AG20443 (cell line): ENCODE measurements at places on chromosomes 6 and 20.

DNA sequence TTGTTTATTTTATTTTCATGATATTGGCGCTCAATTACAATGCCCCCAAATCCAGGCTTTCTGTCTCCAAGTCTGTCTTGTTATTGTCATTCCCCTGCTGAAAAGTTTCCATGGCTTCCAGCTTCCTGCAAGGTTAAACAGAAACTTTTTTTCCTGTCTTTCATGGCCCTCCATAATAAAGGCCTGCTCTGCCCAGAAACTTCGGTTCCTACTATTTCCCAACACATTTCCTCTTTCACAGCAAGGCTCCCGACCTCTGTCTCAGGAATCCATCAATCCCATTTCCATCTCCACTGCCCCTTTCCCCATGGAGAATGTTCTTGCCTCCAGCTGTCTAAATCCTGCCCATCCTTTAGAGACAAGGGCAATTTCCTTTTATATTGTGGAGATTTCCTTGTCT is 365.2 kb upstream of the JARID2 start:
- no peak for DNase-seq

- DNase-seq: no peak
Measured at GRCh38 chr6:110595112-110595511, 118.7 kb upstream of the SLC22A16 start.

GRCh38 chr6:165511807-165512206 is 151.2 kb downstream of the PDE10A start:
- no peak for DNase-seq

DNA sequence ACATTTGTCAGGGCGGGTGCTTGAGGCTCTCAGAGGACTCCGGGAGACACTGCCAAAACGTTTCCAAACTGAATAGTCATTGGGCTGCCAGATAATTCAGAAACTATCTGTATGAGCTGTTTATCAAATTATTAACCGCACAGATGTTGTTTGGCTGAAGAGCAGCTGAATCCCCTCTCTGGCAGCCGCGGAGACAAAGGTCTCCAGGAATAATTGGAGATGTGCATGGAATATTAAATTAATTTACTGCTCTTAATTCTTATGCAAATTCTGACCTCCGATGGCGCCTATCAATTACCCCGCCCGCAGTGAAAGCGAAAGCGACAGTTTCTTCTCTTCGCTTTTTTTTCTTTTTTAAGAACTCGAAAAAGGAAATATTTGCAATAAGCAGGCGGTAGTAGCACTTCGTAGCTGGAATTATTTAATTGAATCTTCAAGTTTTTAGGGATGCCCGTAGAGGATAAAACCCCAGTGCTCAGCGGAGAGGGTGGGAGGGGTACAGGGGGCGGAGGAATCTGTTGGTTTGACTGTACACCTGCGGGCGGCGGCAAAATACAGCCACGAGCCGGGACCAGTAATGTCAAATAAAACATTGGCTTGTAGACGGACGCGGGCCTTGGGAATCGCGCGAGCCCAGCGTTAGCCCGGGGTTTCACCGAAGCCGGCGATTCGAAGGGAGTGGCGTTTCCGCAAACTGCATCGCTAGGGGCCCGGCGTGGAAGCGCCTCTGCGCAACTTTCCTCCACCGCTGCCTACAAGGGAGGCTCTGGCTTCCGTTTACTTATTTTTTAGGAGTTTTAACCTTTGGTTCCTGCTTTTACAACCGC is 6.2 kb downstream of the LINC00237 start:
- DNase-seq: peak; percentile 58

DNA sequence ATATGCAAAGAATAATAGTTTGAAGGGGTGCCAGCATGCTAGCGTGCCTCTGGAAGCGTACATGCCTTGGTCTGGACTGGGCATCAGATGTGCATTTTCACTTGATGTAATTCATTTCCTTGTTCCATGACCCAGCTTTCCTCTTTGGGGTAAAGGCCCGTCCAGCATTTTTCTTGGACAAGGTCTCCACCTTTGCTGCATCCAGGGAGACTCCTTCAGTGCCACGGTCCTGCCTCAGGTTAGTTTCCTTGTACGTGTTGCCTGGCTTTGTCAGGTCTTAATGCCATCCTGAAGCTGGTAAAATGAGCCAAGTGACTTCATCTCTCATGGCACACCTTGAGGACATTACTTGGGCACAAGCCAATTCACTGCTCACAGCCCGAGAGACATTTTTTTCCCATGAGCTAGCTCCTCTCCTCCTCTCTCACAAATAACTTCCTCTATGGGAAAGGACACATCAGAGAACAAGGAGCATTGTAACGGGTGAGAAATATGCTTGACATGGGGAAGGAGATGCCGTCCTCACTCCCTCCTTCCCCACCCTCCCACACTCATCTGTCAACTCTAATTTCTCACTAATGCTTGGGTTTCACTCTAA is 23.9 kb downstream of the EDN1 start:
- DNase-seq: peak; percentile 46

GRCh38 chr6:52317841-52318581 is 33.5 kb upstream of the MCM3 start:
- DNase-seq: peak; percentile 75

DNA sequence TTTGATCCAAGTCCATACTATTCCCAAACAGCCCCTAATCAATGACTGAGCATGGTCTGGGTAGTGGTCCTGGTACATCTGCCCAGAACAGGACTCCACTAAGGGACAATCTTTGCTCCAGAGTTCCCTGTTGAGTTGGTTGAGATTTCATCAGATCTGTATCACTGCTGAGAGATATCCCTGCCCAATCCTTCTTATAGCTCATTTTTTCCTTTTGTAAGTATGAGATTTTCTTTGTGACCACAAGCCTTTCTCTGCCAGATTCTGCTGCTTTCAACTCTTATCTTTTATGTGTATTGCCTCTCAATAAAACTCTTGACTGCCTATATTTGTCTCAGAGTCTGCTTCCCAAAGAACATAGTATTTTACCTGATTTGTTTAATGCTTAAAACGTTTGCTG is 46.2 kb upstream of the LAMA2 start:
- DNase-seq: no peak

DNA sequence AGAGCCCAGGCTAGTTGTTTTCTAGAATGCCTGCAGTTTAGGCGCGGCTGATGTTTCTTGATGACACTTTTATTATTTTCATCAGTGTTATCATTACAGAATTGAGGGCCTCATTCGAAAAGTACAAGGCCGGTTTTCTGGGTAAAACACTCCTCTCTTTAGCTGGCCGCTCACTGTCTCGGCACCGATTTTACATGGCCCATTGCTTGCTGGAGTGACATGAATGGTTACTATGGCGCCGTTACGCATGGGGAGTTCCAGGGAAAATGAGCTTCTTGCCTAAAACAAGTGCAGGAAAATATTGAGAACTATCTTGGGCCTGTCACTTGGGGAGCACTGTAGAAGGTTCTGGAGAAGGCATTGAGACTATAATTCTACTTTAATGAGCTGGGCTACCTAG is 317.8 kb downstream of the CDH4 start:
- no peak for DNase-seq

DNA sequence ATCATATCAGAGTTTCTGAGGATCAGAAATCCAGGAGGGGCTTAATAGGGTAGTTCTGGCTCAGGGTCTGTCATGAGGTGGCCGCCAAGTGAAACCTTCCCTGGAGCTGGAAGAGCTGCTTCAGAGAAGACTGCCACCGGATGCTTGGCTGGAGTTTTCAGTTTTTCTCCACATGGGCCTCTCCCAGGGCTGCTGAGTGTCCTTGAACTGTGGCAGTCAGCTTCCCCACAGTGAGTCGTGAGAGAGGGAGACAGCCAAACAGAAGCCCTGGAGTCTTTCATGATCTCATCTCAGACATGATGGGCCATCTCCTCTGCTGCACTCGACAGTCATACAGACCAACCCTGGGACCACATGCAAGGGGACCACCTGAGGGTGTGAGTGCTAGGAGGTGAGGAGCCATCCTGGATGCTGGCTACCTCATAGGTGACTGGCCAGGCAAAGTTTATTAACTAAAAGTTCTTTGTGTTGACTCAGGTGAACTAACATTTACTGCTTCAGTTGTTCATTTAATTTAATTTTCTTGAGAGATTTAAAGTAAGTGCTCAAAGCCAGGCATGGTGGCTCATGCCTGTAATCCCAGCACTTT is 71.5 kb downstream of the SHLD1 start:
- DNase-seq: no peak

- DNase-seq: no peak
Measured at GRCh38 chr20:8518878-8519277, 386.8 kb downstream of the PLCB1 start.

DNA sequence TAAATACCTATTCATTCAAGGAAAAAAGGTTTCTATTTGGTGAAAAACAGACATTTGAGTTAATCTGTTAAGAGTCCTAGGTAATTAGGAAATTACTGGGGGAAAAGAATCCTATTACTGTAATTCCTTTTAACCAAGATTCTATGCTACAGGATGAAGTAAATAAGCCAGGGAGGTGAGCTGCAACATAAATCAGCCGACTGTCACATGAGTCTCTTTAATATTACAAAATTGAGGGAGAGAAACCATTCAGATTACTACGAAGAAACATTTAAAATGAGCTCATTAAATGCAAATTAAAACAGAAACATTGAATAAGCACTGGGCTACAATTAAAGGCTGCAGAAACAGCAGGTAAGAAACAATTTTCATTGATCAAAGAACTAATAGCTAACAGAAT is 5.3 kb downstream of the PRKN start:
- no peak for DNase-seq

GRCh38 chr20:35009665-35010328 is 54.1 kb downstream of the MYH7B start:
- DNase-seq: no peak

- DNase-seq: peak; percentile 56
Measured at GRCh38 chr6:130760006-130760405, 67.2 kb upstream of the SMLR1 start.

GRCh38 chr20:54199721-54200176 is 8.1 kb upstream of the PFDN4 start:
- peak; percentile 77 for DNase-seq

- DNase-seq: no peak
Measured at GRCh38 chr6:42427871-42428270, 23.9 kb downstream of the TRERF1 start.

DNA sequence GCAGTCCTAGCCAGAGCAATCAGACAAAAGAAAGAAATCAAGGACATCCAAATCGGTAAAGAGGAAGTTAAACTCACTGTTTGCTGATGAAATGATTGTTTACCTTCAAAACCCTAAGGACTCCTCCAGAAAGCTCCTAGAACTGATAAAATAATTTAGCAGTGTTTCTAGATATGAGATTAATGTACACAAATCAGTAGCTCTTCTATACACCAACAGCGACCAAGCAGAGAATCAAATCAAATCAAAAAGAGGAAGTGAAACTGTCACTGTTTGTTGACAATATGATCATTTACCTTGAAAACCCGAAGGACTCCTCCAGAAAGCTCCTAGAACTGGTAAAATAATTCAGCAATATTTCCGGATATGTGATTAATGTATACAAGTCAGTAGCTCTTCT is 21.7 kb downstream of the SERPINB9 start:
- DNase-seq: no peak

GRCh38 chr6:105593805-105594671 is 191.2 kb upstream of the PREP start:
- DNase-seq: no peak

DNA sequence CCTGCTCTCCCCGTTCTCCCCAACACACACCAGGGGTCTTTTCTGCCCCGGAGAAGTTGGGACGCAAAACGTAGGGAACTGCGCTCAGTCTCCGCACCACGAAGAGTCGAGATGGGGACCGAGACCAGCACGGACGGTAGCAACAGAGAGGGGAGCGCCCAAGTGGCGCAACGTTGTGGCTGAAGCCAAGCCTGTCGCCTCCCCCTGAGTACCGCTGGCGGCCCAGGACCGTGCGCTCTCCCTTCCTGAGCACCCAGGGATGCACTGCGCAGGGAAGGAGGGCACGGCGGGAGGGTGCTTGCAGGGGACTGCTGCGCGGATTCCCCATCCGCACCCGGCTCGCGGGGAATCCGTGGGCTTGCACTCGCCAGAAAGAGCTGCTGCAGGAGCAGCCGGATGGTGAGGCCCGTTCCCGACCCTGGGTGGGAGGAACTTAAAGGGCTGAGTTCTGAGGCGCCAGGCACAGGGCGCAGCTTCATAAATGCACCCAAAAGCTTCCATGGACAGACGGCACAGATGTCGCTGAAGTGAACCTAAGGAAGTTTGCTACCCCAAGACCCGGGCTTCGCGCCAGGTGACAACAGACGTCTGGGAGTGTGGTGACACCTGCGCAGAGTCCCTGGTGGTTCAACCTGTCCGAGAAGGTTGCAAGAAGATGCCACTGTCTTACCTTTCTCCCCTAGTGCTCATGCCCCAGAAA is 178.7 kb downstream of the TBXT start:
- peak; percentile 25 for DNase-seq

DNA sequence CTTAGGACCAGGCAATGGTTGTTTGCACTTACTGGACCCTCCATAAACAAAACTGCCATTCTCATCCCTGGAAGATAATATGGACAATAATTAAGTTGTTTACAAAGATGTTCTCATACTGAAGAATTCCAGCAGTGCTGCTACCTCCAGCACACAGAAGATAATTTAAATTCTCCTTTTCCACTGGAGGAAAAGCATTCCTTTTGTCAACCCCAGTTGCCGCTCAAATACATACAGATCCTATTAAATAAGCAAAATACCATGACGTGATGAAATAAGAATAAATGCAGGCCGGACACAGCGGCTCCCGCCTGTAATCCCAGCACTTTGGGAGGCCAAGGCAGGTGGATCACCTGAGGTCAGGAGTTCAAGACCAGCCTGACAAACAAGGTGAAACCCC is 54.5 kb upstream of the IPCEF1 start:
- no peak for DNase-seq

GRCh38 chr20:23584434-23585199 is 16.3 kb upstream of the CST9L start:
- DNase-seq: no peak

DNA sequence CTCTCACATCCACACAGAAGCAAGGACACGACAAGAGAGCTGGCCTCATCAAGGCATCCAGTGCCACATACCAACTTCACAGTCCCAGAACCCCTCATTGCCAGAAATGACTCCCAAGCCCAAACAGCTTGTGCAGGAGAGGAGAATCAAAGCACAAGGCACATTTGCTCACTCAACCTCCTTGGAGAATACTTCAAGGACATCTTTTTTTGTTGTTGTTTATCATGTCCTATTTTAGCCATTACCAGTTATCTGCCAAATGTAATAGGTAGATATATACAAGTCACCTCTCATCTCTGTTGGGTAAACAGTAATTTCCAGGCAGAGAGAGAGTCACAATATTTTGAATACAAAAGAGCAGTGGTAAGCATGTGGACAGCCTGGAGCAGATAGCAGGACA is 47.8 kb downstream of the RTN4IP1 start:
- DNase-seq: no peak

DNA sequence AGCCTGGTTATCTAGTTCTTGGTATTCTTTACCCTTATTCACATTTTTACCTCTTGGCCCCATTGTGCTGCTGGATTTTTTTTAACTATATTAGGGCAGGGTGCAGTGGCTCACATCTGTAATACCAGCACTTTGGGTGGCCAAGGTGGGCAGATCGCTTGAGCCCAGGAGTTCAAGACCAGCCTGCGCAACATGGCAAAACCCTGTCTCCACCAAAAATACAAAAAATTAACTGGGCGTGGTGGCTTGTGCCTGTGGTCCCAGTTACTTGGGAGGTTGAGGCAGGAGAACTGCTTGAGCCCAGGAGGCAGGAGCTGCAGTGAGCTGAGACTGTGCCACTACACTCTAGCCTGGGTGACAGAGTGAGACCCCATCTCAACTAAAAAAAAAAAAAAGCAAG is 12.2 kb upstream of the TAF8 start:
- no peak for DNase-seq

GRCh38 chr6:25874118-25874517 is at the start of gene SLC17A3:
TSS of gene SLC17A3 (minus strand) at chr6:25874243. CDS start at chr6:25868387, 5,856 bp downstream.
- DNase-seq: no peak
